Esophagus squamous epithelium (tissue), 5 donors: ENCODE measurements at places on chromosomes 5 and 9.

- no peak for DNase-seq
These were observed 352.7 kb downstream of the EBF1 start for GRCh38 chr5:158746979-158747378.

GRCh38 chr9:37464006-37464405 is 1.2 kb downstream of the ZBTB5 start:
- no peak for DNase-seq

DNA sequence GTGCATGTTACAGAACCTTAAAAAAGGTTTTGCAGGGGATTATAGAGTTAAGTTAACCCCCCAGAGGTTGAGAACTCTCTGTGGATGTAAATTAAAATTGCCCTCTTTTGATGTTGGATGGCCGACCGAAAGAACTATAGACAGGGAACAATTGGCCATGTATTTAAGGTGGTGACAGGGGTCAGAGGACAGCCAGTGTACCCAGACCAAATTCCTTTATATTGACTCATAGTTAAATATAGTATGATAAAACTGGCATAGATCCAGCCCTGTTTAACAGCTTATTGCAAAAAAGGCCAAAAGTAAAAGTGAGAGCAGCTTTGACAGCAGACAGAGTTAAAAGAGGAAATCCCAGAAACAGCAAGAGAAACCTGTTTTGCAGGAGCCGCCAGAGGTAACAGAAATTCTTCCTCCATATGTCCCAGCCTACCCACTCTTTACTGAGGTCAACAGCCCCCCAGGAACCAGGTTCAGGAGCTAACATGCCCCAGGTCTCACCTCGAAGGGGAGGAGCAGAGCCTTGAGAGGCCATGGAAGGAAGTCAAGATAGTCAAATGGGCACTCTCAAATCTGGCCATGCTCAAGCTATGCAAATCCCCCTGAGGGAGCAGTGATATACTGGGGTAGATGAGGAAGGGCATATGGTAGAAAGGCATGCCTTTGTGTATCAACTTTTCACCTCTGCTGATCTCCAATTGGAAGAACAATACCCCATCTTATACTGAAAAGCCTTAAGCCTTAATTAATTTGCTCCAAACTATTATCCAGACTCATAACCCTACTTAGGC is 156.4 kb upstream of the COX7C start:
- DNase-seq: no peak

GRCh38 chr5:108028883-108029282 is 353.0 kb downstream of the FBXL17 start:
- DNase-seq: no peak

DNA sequence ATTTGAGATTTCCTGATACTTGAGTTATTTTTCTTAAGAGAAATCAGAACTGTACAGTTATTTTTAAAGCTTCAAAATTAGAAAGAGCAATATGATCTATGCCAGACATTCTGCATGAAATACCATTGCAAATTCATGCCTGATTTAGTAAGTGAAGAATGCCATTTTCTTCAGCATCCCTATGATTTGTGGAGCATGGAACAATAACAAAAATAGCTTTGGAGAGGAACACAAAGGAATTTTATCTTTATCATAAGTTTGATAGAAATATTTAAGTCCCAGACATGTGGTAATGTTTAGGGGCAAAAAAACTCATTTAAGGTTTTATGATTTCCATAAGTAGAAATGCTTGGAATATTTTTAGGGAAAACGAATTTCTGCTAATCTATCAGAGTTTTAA is 1863.4 kb downstream of the EFNA5 start:
- no peak for DNase-seq

DNA sequence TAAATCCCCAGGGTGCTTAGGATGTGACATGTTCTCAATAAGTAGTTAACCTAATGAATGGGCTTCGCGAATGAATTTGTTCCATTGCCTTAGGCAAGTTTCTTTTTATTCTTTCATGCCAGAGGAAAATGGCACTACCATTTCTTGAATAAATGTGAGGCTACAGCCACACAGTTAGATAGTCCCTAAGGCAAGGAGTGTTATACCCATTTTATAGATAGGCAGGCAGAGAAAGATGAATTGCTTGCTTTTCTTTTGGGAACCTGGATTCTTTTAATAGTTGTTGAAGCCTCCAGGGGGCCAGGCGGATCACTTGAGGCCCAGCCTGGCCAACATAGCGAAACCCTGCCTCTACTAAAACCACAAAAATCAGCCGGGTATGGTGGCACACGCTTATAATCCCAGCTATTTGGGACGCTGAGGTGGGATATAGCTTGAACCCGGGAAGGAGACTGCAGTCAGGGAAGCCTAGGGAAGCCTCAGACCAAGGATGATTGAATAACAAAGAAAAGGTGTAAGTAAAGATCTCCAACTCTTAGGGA is 943 bp downstream of the NOP16 start:
- no peak for DNase-seq

GRCh38 chr9:135410421-135410820 is 69.2 kb upstream of the PPP1R26 start:
- DNase-seq: no peak

- no peak for DNase-seq
These were observed 11.0 kb downstream of the TRIO start for GRCh38 chr5:14153932-14154731.

- DNase-seq: no peak
These were observed 25.2 kb downstream of the SKP2 start for GRCh38 chr5:36177154-36177553.

DNA sequence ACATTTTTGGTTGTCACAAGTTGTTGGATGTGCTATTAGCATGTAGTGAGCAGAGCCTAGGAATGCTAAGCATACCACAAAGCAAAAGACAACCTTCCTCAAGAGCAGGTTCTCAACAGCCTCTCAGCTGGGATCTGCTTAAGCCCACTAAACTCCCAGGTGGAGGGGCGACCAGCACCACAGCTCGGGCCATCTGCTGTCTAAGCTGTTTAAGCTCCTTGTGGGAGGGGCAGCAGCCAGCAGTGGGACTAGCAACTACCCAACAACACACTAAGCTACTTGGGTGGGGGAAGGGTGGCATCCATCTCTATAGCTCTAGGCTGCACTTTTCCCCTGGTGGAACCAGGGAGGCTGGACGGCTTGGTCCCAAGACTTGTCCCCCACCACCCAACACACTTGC is 1052.7 kb upstream of the ARRDC3 start:
- no peak for DNase-seq

DNA sequence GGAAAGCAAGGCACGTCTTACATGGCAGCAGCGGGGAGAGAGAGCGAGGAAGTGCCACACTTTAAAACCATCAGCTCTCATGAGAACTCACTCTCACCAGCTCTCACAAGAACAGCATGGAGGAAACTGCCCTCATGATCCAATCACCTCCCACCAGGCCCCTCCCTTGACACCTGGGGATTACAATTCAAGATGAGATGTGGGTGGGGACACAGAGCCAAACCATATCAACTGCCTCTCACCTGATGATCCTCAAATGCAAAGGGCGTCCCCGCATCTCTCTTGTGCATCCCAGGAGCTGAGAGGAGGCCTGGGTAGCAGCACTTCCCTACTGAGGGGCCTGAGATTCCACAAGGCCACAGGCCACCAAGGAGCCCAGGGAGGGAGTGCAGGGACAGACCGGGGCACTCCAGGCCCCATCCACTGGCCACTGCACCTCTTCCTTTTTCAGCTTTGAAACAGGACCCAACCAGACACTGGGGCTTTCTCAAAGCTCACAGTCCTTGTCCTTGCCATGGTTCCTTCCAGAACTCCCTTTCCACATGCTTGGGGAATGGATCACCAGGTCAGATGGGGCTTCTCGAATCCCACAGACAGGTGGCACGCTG is 54.5 kb upstream of the IL17B start:
- DNase-seq: no peak

DNA sequence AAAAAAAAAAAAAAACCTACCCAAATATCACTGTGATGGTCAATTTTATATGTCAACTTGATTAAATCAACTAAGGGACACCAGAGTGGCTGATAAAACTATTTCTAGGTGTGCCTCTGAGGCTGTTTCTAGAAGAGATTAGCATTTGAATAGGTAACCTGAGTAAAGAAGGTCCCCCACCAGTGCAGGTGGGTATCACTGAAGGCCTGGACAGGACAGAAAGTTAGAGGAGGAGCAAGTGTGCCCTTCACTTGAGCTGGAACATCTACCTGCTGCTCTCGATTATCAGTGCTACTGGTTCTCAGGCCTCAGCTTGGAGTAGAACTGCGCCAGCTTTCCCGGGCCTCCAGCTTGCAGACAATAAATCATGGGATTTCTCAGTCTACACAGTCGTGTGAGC is 88.7 kb downstream of the TLE1 start:
- DNase-seq: no peak

DNA sequence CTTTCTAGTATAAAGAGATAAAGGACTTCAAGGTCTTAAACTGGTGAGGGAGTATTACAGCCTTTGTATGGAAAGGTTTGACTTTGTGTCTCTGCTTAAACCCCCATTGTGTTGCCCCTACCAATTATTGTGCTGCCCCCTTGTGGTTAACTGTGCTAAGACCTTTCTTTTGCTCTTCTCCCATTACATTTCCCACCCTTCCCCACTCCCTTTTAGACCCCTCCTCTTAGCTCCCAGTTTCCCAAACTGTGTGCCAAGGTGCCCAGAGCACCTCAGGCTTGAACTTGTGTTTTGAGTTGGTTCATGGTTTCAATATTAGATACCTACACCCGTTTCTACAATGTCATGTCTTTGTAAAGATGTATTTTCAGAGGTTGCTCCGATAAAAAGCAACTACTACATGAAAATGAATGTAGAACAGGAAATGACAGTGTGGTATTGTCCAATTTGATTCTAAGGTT is 2.9 kb downstream of the JAK2 start:
- DNase-seq: no peak

DNA sequence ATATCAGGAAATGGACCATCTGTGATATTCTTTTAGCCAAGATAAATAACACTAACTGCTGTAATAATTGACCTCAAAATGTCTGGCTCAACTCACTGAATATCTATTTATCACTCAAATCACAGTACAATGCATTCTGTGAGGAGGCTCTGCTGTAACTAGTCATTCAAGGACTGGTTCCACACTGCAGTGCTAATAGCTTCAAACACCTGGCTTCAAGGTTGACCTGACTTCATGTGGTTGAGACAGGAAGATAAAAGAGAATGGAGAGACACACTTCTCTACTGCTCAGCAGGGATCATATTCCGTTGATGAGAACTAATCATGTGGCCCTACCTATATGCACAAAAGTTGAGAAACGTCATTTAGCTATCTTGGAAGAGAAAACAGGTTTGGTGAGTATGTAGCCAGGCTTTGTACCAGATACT is 3.4 kb upstream of the RHOBTB3 start:
- DNase-seq: no peak

GRCh38 chr9:88071331-88071730 is 66.9 kb downstream of the SPATA31C2 start:
- DNase-seq: no peak

- DNase-seq: no peak
These were observed 35.2 kb upstream of the PITX1 start for GRCh38 chr5:135069016-135069770.

- DNase-seq: no peak
These were observed 297.2 kb downstream of the DRD1 start for GRCh38 chr5:175146733-175147132.

DNA sequence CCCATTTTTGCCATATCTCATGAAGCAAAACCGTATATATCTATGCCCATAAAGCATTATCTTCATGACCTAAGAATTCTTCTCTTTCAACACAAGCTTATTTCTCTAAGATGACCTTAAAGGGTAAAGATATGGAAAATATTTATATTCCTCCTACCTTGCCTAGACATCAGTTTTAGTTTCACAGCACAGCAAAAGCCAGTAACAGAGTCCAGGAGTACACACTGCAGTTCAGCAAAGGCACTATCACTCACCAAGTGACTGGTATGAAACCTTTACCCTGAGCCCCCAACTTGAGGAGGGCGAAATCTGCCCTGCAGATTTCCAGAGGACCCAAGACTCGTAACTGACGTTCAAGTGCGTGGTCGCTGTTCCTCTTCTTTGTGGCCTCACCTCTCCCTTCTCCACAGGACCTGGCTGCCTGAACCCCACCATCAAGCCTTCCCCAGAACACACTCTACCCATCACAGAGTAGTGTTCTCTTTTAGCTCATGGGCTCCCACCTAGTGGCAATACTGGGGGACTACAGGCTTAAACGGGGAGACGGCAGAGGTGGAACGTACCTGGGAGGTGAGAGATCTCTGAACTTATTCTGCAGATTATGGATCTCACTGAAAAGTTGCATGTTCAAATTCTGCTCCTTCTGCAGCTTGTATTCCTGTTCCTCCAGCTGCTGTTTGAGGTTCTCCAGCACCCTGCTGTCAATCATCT is 141.0 kb downstream of the CDK5RAP2 start:
- DNase-seq: no peak

DNA sequence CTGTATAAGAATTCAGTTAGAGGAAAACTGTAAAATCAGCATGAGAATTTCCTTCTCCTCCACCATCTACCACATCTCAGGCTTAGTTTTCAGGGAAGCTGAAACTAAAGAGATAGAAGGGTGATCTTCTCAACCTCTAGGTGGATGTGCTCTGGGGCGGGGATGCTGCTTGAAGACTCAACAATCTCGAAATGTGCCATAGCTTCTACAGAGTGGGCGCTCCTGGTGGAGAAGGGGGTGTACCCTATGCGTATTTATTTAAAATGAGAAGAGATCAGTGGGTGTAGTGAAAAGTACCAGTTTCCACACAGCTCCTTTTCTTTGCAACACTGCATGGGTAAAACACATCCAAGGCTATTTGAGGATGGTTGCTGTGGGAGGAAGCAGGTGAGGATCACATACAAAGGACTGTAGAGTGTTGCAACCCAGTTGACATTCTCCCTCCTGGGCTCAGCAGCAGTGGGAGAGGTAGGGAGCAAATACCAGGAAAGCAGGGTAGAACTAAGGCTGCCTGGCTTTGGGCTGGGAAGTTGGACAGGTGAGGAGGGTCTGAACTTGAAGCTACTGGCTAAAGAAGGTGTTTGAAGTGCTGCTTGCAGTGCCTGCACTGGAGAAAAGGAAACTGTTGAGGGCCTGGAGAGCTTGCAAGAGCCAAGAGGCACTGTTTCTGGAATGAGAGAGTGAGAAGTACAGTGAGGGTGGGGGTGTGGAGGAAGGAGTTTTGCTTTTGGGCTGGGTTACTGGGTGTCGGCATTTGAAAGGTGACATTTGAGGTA is 73.1 kb downstream of the MAST4 start:
- no peak for DNase-seq

GRCh38 chr9:110969971-110970386 is 68.3 kb downstream of the LPAR1 start:
- no peak for DNase-seq
